ENCODE measurements at places on chromosomes 6 and 20.

DNA sequence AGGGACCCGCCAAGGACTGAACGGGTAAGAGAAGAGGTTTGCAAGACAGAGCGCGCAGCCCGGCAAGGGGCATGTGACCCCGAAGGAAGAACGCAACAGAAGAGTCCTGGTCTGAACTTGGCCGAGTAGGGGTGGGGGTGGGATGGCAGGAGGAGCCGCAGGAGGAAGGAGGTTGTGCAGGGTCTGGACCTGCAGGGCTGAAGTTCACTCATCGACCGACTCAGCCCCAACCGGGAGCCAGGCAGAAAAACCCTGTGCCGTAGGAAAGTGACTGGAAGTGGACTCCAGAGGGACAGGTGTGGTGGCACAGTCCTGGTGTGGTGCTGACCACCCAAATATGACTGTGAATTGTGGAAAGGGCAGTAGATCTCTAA lies 15.2 kb downstream of the ADISSP start:
- DNase-seq: no peak

DNA sequence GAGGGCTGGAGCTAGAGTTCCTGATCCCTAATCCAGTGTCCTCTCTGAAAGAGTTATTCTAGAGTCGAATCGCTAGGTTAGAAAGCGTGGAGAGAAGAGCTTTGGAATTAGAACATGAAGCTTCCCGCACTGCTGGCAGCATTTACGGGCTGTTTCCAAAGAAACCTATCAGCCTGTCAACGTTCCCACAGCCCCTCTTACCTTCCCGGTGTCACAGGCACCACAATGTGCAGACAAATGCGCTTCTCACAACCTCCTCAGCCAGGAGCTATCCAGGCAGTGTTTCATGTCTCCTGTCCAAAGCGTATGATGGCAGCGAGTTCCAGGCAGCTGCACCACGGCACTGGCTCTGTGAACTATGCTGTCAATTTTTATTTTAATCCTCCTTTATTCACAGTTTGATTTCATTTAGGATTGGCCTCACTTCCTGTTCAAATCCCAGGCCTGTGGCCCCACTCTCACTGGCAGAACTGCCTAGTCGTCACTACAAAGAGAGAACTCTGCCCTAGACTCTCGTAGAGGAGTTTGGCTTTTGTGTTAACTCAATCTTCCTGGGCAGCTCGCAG lies 322.8 kb upstream of the SOX4 start:
- no peak for DNase-seq

DNA sequence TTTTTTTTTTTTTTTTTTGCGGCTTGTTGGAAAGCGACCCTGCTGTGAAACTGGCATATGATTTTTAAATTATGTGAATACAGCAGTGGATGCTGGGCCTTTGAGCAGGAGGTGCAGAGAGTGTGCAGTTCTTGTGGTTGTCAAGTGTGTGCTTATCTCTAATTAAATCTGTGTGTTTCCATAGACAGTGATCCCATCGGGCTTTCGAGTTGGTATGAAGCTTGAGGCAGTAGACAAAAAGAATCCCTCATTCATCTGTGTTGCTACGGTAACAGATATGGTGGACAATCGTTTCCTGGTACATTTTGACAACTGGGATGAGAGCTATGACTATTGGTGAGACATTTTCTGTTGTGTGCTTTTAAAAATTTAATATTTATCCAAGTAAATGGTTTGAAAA lies 52.4 kb downstream of the L3MBTL3 start:
- DNase-seq: no peak

DNA sequence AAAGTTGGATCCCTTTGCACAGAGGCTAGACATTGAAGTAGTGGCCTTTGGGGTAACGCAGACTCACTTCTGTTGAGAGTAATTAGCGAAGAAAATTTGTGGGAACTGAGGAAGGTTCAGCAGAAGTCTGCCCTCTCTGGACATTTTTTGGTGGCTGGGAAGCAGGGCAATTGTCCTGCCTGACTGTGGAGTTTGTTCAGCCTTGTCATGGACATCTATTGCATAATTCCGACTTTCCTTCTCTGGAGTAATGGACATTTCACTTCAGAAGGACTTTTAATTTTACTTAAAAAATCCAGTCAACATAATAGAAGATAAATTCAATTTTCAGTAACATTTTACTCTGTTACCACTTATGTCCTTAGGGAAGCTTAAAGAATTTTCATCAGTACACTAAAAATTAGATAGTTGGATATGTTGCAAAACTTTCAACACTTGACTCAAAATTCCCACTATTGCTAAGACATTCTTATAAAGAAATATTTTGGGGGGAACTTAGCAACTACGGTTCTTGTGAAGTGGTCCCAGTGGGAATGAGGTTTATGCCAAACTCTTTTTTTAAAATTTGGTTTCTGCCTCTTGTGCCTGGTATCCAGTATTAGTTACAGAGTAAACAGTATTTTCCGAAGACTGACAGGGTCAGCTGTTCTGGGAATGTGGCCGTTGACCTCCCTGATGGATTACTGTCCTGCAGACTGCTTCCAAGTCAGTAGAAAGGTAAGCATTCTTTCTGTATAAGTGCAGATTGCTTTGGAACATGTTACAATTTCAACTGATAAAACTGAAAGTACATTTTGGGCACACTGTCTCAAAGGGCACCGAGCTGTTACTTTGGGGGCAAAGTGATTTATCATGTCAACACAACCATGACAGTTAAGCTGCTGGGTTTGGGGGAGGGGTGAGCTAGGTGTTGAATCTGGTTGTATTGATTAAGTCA lies 100.6 kb upstream of the MLIP start:
- DNase-seq: no peak

DNA sequence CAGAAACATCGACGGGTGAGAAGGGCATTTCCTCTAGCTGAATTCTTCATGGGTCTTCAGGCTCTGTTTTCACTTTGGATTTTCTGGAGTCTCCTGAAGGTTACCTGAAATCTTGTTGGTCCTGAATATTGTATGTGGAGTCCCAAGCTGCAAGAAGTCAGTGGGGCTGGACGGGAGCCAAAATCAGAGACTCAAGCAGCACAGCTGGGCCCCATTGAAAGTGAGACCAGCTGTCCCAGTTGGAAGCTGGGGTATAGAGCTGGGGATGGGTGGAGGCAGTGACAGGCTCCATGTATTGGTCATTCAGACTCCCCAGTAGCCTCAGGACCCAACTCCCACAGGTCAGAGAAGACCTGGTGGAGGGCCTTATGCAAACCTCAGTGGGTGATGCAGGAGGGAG lies 111.3 kb upstream of the MLN start:
- DNase-seq: no peak

- no peak for DNase-seq
These were observed 38.3 kb upstream of the MYLK2 start for GRCh38 chr20:31780839-31781238.

- DNase-seq: no peak
These were observed 52.9 kb downstream of the KAT14 start for GRCh38 chr20:18190338-18191233.

DNA sequence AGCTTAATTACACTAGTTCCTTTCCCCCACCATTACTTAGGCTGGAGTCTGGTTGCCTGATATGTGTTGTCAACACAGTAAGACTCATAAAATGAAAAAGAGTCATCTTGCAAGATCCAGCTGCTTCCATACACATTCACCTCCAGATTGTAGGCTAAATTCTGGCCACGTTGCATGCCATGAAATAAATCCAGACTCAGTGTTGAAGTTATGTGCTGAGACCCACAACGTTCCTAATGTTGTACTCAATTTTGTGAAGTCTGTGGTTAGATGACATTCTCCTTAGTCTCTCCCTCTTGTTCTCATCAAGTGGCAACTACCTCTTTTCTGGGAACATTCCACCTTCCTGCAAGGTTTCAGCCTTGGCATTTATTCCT lies 212.3 kb downstream of the LMBRD1 start:
- DNase-seq: peak; percentile 3

DNA sequence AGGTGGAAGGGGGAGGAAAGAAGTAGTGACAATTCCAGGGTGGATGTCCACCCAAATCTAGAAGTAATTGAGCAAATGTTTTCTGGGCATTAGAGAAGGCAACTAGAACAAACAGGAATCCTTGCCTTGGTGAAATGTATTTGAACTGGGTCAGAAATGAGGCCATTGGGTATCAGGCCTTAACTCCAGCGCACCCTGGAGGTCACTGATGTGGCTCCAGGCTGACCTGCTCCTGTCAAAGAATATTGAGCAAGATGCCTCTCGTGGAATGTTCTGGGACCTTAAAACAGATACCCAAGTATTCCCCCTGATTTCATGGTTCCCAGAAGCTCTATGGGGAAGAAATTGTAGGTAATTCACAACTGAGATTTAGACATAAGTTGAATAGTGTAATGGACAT lies 6.9 kb downstream of the HLA-DPB1 start:
- peak; percentile 78 for DNase-seq

GRCh38 chr6:32742374-32742773 lies 1.2 kb downstream of the HLA-DQA2 start:
- no peak for DNase-seq

DNA sequence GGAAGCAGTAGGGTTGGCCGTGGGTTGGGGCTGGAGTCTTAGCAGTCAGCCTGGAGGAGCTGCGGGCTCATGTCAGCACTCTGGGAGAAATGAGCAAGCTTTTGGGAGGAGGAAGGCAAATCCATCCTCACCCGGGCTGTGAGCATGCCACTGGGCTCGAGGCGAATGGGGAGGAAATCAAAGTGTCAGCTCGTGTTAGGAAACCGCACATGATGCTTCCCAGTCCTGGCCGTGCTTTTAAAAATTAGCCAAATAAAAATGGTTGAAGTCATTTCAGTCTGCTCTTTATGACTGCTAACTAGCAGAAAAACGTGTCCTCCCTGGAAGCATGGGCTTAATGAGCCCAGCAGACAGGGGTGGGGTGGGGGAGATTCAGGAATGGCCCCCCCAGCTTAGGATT lies 98.1 kb downstream of the NFATC2 start:
- no peak for DNase-seq

GRCh38 chr6:15352845-15353244 lies 107.0 kb downstream of the JARID2 start:
- no peak for DNase-seq

DNA sequence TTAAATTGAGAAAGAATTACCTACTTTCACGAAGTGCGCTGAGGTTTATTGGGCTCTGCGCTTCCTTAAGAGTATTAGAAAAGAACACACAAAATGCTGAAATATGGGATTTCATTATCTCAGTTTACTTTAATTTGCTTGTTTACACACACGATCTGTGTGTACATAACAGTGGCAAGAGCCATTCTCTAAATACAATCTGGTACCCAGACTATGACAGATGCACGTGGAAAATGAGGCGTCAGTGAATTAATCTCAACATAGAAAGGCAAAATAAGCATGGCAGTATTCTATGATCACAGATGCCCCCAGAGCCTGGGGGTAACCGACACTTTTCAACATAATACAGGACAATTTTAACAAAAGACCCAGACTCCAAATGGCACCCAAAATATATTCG lies 8.3 kb downstream of the FITM2 start:
- no peak for DNase-seq

DNA sequence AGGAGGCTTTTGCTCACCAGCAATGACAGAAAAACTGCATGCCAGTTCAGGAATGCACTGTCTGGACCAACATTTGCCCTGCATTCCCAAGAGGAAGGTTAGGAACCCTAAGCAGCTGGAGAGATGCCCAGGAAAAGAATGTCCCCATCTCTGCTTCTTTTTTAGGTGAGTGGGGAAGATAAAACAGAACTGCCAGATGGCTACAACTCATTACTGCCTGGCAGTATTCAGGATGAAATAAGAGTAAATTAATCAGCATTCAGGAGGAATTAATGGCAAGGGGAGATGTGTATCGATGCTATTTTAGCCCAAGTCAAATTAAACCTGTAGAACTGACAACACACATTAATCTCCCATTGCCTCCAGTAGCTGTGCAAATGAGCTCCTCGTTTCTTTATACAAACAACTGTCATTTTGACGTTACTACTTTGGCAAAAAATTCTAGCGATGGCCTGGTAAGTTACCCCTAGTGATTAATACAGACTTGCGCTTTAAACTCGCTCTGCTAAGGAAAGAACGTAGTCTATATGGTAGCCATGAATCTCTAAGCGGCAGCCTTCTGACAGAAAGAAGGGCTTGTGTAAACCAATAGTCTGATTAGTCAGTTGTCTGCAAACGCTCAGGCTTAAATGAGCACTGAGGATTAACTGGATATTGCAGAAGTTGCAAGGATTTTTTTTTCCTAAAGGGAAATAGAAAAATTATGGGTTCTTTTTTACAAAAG lies 16.7 kb upstream of the SMLR1 start:
- DNase-seq: no peak

DNA sequence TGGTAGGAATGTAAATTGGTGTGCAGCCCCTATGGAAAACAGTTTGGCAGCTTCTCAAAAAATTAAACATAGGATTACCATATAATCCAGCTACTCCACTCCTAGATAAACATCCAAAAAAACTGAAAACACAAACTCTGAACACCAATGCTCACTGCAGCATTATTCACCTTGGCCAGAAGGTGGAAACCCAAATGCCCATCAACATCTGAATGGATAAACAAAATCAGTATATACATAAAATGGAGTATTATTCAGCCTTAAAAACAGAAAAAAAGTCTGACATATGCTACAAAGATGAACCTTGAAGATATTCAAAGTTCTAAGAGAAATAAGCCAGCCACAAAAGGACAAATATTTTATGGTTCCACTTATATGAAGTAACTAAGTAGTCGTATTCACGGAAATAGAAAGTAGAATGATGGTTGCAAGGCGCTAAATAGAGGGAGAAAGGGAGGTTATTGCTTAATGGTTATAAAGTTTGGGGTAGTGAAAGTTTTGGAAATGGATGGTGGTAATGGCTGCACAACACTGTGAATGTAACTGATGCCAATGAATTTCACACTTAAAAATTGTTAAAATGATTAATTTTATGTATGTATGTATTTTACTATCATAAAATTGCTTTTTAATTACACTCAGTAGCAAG lies 4.0 kb downstream of the PHF10 start:
- DNase-seq: no peak

DNA sequence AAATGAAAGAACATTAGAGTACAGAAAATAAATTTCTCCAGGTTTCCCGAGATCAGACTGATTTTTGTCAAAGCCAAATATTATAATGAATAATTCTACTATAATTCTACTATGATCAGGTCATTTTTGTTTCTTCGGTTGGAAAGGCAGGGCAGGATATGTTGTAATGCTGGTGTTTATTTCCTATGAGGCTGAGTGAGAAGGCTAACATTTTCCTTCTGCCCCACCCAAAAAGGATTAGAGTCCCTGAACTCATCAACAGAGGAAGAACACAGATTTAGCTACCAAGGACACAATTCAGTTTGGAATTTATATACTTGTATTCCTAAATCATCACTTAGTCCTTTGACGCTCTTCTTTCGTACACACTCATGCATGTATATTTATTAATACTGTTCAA lies 318.9 kb downstream of the SYNE1 start:
- no peak for DNase-seq

GRCh38 chr6:148811459-148811858 lies 64.6 kb downstream of the UST start:
- no peak for DNase-seq

GRCh38 chr6:90365565-90366219 lies 69.0 kb upstream of the BACH2 start:
- peak; percentile 51 for DNase-seq

- no peak for DNase-seq
These were observed 492.4 kb upstream of the CDH4 start for GRCh38 chr20:60759651-60760050.

- no peak for DNase-seq
These were observed 1.3 kb downstream of the CFB start for GRCh38 chr6:31947070-31947675.
